SIG-M5 (cell line): ENCODE measurements at places on chromosomes 7 and 10.
A peak's percentile ranks its signal among the peaks of the same experiment; 100 is the strongest.

DNA sequence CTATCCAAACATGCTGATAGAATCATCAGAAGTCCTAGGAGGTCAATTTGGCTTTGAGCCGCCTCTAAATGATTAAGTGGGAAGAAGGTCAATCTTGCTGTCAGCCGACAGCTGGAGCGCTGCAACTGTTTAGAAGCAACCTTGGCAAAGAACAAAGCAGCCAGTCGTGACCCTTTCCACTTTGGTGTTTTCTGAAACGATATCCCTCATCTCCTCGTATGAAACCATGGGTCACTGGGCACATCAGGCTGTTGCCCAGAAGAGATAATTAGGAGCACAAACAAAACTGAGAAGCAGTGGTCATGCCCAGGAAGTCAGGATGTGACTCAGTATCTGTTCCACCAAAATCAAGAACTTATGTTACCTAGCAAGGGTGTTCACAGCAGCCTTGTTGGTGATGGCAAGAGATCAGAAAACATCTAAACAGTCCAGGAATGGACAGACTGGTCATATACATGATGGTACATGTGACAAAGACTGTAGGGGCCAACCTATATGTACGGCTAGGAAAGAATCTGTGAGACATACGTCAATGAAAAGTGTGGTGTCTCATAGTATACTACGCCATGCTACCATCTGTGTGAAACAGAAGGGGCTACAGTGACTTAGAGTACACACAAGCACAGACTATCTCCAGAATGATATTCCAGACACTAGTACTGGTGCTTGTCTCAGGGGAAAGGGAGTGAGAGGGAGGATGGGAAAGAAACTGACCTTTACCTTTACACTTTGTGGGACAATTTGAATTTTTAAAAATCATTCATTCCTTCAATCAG, 22.4 kb downstream of the STN1 start:
- DNase-seq, result no peak

GRCh38 chr10:119693262-119693957, 32.4 kb upstream of the INPP5F start:
- no peak for DNase-seq

- DNase-seq, result no peak
These were observed 290.6 kb upstream of the SMIM30 start for GRCh38 chr7:113408999-113409398.

DNA sequence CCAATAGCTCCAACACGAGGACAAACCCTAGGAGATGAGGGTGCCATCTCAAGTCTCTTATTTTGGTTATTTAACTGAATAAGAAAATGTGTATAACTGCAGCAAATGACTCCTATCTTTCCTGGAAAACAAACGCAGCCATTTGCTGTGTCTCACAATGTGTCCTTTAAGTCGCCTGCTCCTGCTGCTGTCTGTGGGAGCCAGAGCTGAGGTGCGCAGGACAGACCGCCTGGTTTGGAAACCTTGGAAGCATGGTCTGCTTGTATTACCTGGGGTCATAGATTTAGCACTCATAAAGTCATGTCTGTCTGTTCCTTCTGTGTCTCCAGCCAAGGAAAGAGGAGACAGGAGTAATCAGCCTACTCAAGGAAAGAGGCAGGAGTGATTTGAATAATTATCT, 760.2 kb downstream of the GRID1 start:
- no peak for DNase-seq

- no peak for DNase-seq
These were observed 11.2 kb upstream of the GSTK1 start for GRCh38 chr7:143252006-143252405.

DNA sequence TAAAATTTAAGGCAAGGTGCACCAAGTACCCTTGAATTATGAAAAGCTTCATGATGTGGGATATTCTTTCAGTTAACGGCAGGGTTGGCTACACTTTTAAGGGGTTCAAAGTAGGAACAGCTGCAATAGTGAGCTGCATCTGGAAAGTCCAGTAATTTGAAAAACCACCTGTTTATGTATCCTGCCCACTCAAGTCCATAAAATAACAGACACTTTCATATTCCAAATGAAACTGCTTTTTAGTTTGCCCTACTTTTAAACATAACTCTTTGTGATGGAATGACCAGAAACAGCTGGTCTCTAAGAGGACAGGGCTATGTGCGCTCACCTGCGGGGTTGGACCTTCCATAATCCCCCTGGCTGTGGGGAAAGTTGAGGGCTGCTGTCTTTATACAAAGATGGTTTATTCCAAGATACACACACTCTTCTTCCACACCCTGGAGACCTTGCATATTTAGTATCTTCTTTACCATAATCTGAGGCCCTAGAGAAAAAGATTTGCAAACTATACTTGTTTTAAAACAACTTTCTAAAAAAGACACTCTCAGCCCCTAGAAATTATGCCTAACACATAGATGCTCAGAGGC, 7.4 kb downstream of the CAV1 start:
- no peak for DNase-seq

GRCh38 chr7:132321387-132321786, 254.9 kb downstream of the PLXNA4 start:
- DNase-seq, result no peak

- DNase-seq, result no peak
These were observed 74.0 kb downstream of the WDR37 start for GRCh38 chr10:1130226-1130625.

GRCh38 chr10:114631090-114631665, 26.9 kb downstream of the ABLIM1 start:
- no peak for DNase-seq

DNA sequence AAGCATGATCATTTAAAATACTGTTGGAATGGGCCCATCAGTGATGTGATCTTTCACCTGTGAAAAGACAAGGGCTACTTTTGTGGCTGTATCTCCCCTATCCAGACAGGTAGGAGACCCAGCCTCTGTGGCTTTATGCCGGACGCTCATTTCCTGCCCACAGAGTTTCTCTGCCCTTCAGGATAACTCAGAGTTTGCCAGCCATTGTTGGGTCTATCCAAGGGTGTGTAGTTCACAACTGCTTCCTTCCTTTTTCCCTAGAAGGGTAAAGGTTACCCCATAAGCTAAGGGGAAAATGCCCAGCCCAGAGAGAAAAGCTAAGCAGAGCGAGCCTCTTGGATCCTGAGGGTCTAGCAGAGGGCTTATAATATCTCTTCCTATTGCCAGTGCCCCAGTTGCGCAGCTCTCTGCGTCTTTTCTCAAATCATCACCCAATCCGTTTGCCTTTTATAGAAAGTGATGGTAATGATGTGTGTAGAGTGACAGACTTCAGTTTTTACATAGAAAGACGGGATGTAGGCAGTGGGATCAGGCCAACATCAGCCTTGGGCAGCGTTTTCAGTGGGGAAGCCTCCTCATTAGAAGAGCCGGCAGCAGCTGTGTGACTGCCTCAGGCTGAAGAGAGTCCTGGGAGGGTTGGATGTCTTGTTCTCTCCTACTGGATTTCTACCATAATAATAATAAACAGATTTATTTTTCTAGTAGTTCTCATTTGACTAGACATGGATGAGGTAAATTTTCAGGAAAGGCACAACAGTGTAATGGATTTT, 80.5 kb downstream of the MET start:
- DNase-seq, result no peak

- DNase-seq, result no peak
These were observed 1.0 kb downstream of the BEND7 start for GRCh38 chr10:13527864-13528122.

DNA sequence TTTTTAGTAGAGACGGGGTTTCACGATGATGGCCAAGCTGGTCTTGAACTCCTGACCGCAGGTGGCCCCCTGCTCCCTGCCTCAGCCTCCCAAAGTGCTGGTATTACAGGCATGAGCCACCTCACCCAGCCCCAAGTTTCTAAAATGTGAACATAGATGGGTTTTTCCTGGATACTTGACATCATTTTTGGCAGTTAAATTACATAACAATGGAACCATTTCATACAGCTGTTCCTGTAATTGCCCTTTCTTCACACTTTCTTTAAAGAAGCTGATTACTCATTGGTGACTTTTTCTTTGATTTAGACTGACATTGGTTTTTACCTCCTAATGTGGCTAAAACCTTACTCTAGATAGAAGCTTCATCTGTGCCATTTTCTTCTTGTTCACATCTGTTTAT, 5.9 kb downstream of the ZKSCAN1 start:
- DNase-seq, result no peak

DNA sequence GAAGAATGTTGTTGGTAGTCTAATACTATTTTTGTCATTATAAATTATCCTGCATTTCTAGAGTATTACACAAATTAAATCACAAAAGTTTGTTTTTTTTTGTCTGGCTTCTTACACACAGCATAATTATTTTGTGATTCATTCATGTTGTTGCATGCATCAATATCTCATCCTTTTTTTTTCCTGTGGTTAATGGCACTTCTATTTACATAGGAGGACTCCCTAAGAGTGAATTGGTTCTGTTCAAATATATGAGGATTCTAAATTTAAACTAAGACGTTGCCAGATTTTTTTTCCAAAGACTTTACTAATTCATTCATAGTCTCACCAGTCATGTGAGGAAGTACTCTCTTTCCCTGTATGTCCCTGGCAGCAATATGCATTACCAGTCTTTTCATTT, 303.3 kb downstream of the GPR37 start:
- DNase-seq, result no peak

DNA sequence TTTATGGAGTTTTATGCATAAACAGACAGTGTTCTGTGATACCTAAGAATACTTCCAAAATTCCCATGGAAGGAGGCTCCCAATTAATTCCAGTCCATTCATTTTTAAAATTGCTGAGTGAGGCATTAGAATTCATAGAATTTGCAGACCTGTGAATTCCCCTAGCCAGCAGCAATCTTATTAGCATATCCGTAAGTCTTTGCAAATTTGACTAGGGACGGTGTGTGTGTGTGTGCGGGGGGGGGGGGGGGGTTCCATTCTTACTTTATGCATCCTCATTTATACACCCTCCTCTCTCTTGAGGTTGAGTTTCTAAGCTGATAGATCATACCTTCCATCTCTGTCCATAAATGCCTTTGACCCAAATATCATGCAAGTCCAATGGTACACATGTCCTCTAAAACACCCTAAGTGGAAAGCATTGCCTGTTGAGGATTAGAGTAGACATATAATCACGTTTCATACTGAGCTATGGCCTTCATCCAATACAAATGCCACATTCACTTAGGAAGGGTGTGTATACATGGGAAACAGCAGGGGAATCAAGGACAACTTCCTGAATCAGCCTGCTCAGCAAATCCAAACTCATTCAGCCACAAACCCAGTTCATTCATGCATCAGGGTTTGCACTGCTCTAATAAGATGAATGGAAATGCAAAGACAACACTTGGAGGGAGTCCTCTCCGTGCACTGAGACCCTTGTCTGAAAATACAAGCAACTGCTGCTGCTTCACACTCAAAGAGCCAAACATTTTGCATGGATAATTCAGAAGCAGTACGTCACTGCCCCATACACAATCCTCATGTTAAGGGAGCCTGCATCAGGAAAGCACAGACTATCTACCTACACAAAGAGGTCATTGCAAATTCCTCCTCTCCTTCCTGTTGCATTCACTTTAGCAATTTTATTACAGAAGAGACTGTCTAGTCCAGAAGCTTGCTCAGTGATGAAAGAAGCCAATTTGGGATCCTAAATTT, 350.8 kb downstream of the KCNMA1 start:
- DNase-seq, result no peak

DNA sequence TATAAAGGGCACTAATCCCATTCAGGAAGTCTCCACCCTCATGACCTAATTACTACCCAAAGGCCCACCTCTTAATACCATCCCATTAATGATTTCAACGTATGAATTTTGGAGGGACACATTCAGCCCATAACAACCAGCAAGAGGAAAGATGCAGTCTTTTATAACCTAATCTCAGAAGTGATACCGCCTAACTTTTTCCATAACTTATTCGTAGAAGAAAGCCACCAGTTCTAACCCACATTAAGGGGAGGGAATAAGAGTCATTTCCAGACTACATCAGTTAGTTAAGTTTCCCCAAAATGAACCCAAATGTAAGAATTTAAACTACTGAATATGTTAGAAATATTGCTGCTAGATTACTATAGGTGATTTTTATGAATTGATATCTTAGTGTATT, 32.1 kb upstream of the LHFPL3 start:
- no peak for DNase-seq

- peak; percentile 31 for DNase-seq
These were observed 36.7 kb upstream of the LRRC4 start for GRCh38 chr7:128067983-128068382.

GRCh38 chr7:137904833-137905232, 58.1 kb upstream of the DGKI start:
- DNase-seq, result no peak

GRCh38 chr7:17939211-17939605, 1.1 kb downstream of the SNX13 start:
- no peak for DNase-seq

- DNase-seq, result no peak
These were observed 292.8 kb downstream of the BBS9 start for GRCh38 chr7:33422141-33422540.

- DNase-seq, result no peak
These were observed 1307.8 kb upstream of the CELF2 start for GRCh38 chr10:9709849-9710248.

DNA sequence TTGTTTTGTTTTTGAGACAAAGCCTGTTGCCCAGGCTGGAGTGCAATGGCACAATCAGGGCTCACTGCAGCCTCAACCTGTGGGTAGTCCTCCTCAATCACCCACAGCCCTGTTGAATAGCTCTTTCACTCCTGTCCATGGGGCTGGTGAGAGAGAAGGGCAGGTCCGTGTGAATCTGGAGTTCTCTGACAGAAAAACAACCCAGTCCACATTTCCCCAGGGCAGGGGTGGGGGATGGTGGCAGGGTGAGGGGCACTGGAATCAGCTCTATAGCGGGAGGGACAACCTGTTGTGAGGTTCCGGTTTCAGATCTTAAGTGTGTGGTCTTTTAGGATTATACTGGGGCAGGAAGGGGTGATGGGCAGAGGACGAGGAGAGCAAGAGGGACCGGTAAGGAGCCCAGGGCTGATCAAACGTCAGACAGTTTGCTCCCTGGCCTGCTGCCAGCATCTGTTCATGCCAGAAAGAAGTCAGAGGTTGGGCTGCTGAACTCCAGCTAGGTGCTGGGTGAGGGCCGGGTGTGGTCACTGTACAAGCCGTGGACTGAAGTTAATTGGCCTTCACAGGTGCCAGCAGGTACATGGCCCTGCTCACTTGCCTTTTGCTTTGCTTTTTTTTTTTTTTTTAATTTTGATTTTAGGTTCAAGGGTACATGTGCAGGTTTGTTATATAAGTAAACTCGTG, 33.2 kb upstream of the MKRN1 start:
- DNase-seq, result no peak

- DNase-seq, result no peak
These were observed 33.6 kb upstream of the TFEC start for GRCh38 chr7:116064179-116064578.

- no peak for DNase-seq
These were observed 17.5 kb upstream of the SNX8 start for GRCh38 chr7:2331707-2332106.

DNA sequence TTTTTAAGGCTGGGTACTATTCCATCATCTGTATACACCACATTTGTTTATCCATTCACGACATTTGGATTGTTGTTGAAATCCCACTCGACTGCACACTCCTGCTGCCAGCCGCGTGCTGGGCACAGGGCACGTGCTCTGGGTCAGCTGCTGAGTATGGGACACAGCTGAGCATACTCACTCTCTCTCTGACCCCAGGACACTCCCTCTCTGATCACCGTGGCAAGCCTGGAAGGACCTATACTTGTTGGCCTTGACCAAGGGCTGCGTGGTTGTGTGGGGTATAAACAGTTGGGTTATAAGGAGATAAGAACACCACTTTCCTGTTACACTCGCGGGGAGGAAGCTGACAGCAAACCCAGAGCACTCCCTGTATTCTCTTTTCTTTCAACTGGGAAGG, 153.0 kb upstream of the RHEB start:
- no peak for DNase-seq
